GOT3 (cell line): ENCODE measurements at places on chromosomes 5 and 9.

DNA sequence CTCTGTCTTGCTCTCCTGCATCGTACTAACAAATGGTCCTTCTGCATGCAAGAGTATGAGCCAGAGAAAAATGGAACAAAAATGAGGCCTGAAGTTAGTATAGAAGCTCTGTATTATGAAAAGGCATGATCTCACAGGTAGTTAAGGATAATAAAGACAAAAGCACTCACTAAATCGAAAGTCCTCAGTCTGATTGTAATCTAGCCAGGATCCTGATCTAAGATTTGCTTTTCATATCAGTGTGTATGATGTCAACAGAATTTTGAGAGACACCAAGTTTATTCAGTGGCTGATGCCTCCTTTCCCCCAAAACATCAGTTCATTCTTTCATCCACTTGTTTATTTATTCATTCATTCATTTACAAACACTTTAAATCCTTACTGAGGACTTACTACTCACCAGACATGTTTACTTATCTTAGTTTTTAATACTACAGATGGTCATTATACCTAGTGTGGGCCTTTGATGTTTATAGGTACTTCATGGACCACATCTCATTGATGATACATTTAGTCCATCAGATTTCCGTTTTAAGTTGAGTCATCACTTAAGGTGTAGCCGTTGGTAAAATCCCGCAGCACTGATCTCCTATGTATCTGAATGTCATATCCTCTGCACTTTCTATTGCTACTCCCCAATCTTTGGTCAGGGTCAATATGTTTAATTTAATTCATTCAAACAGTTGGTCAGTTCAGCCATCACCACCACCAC, 105.2 kb upstream of the DHFR start:
- DNase-seq: no peak

- DNase-seq: no peak
Observed at GRCh38 chr9:130872912-130873503, 23.6 kb downstream of the QRFP start.

DNA sequence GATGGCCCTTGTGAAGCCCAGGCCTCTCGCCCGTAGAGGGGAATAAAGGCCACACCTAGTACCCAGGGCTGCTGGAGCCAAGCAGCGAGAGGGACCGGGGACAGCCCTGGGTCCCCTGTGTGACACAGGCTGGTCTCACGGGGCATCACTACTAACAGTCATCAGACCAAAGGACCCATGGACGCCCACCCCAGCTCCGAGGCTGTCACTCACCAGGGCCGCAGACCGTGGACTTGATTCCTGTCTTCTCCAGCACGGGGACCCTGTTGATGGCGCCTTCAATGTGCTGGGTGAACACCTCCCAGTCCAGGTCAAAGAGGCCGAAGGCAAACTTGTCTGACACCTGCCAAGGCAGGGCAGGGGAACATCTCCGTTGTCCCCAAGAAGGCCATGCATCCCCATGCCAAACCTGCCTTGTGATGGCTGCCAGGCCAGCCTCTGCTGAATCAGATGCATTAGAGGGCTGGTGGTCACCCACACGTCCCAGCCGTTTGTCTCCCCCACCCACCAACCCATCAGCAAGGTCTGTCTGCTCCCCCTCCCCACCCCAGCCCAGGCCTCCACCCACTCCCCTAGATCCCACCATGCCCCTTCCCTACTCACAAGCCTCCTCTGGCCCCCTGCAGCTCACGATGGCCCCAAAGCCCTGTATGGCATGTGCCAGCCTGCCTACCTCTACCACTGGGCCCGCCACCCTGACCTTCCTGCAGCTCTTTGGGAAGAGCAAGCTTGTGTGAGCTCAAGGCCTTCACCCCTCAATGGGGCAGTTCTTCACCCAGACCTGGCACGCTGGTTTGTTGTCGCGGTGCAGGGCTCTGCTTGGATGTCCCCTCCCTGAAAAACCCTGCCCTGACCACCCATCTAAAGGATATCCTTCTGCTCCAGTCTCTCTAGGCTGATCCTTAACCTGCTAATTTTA, 20.8 kb downstream of the SARDH start:
- no peak for DNase-seq

- DNase-seq: no peak
Observed at GRCh38 chr9:5231212-5231611, at the start of gene INSL4. INSL4 (plus strand) TSS chr9:5231419; CDS start chr9:5231524, 105 bp downstream.

DNA sequence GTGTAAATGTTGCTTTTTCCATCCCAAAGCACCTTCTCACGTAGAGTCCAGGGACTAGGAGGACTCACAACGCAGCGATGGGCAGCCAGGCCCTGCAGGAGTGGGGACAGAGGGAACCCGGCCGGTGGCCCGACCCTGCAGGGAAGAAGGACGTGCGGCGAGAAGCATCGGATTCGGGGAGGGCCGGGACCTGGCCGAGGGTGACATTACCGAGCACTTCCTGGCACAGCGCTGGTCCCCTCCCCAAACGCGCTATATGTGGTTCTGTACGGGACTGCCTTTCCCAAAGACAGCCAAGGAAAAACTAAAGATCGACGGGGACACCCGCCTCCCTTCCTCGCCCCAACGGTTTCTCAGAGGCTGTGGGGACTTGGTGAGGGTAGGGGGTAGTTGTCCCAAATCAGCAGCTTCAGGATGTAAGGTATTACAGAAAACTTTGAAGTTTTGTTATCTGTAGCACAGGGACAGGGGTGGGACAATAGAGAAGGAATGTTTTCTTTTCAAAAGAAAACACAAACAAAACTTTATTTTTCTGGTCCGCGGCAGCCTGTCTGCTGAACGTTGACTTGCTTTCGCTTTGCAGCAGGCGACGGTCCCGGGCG, 887 bp upstream of the MAP3K1 start:
- no peak for DNase-seq

- no peak for DNase-seq
Observed at GRCh38 chr9:121889990-121890563, 203.0 kb downstream of the TTLL11 start.

GRCh38 chr9:79945495-79945894, 373.7 kb downstream of the TLE4 start:
- DNase-seq: no peak

- no peak for DNase-seq
Observed at GRCh38 chr5:8839361-8840055, 706.4 kb downstream of the SEMA5A start.

- DNase-seq: no peak
Observed at GRCh38 chr5:126449751-126450271, 26.6 kb downstream of the GRAMD2B start.

- no peak for DNase-seq
Observed at GRCh38 chr5:101877451-101877850, 418.6 kb downstream of the SLCO4C1 start.

- no peak for DNase-seq
Observed at GRCh38 chr9:33024126-33024965, 727 bp upstream of the DNAJA1 start.

DNA sequence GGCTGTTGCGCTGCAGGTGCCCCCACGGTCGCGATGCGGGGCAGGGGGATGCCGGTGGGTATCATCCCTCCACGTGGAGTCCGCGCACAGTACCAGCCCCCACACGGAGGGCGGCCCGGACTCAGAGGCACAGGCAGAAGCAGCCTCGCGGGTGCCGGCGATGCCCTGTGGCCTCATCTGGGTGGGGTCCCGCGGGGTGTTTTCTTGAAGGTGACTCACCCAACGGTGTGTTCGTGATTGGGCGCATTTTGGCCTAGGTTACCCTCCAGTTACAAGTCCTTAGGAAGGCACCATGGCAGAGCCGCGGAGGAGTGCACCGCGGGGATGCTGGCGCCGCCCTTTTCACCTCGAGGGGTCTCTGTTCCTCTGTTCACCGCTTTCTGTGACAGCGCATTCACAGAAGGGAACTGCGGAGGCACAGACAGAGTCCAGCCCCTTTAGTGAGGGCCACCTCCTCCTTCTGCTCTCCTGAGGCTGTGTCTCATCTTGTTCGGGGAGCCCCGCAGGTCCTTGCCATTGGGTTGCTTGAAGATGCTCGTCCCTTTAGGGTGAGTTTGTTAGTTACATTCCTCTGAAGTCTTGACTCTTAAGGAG, 21.6 kb upstream of the EXOC3 start:
- no peak for DNase-seq

- DNase-seq: no peak
Observed at GRCh38 chr5:147481874-147482705, 27.8 kb downstream of the DPYSL3 start.

- DNase-seq: no peak
Observed at GRCh38 chr9:92668746-92669526, 995 bp downstream of the IPPK start.

DNA sequence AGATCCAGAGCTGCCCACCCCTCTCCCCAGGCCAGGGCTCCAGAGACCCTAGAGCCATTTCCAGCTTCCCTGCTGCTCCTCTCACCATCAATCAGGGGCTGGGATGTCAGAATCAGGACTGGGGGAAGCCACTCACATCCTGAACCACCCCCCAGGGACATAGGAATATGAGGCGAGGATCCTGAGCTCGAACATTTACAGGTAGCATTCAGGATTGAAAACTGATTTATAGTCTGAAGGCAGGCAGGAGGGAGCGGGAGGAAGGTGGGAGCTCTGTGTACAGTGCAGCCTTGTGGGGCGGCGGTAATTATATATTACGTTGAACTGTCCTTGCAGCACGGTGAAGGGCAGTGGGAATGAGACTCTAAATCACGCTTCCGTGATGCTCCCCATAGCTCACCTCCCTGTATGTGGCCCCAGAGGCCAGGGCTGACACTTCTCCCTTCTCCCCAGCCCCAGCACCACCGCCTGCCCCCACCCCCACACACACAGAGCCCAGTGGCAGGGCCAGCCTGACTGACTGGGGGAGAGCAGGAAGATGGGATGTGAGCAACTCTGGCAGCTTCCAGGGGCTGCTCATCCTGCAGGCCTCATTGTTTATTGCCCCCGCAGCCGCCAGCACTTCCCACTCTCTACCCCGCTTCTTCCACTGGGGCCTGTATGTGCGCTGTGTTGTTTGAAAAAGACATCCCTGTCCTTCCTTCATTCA, 76.0 kb upstream of the HSPA9 start:
- DNase-seq: no peak

- no peak for DNase-seq
Observed at GRCh38 chr5:39369123-39369815, 5.0 kb upstream of the C9 start.

- DNase-seq: no peak
Observed at GRCh38 chr9:98147582-98147981, 28.6 kb upstream of the TRIM14 start.

GRCh38 chr9:116316246-116316645, 162.7 kb downstream of the PAPPA start:
- no peak for DNase-seq

DNA sequence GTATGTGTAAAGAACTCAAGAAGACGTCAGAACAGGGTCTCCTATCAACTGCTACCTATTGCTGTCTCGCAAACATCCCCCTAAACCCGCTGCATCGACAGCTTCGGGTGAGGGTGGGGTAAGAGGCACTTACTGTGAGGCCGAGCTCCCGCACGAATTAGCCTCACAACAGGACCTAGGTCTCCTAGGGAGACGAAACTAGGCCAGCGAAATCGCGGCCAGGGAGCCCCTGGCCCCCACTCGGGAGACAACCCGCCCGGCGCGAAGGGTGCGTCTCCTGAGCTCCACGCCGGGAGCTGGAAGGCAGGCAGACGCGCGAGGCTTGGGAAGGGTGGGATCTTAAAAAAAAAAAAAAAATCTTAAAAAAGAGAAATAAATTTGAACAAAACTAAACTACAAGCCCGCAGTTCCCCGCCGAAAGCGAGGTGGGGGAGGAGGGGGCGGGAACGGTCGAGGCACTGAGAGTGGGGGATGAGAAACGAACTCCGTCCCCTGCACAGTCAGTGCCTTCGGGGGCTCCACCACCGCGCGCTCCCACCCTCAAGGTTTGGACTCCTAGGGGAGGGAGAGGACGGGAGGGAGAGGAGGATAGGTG, 33.0 kb upstream of the NFIB start:
- no peak for DNase-seq

GRCh38 chr5:137604348-137605095, 105.4 kb upstream of the SPOCK1 start:
- no peak for DNase-seq

DNA sequence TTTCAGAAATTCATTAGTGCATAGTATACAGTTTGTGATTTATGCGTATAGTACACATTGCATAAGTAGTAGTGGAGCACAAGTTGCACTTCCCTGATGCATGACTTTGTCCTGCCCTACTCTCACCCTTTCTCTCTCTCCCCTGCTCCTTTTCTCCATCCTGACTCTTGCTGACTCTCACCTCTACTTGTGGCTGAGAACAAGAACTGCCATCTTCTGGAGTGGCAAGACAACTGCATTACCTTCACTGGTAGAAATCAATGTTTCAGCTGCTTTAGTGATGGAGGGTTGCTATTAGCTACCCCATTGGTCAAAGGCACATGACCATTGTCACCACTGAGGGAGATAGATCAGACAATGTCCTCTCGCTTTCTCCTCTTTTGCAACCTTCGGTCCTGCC, 26.9 kb downstream of the SPEF2 start:
- DNase-seq: no peak

DNA sequence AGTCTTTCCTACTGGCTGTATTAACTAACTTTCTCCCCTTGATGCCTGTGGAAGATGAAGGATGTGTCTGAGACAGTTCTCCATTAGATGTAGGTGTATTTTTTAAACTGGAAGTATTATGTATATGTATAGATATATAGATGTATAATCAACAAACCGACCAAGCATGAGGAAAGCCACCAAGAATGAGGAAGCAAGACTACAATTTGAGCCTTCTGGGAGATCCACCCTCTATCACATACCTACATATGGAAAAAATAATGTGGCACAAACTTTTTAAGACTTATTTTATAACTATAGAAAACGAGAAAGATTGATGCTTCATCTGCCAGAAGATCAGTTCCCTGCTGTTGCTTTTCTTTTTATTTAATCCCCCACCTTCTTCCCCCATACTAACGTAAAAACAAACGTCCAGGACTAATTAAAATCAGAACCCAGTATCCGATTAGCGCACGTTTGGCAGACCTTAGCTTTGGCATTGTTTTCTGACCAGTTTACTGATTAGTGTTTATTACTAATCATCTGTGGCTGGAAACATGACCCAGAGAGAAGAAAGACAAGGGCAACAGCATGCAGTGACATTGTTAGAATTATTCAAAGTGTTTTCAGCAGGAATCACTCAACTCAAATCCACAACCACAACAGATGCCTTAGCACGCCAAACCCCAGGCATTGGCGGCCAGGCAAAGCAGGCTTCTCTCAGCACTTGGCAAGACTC, 490.2 kb downstream of the EBF1 start:
- DNase-seq: no peak

- no peak for DNase-seq
Observed at GRCh38 chr9:4630836-4631235, 31.3 kb upstream of the PLPP6 start.

GRCh38 chr9:75083188-75083970, 4.6 kb downstream of the NMRK1 start:
- DNase-seq: no peak

GRCh38 chr5:17174965-17175364, 42.5 kb upstream of the BASP1 start:
- DNase-seq: no peak

DNA sequence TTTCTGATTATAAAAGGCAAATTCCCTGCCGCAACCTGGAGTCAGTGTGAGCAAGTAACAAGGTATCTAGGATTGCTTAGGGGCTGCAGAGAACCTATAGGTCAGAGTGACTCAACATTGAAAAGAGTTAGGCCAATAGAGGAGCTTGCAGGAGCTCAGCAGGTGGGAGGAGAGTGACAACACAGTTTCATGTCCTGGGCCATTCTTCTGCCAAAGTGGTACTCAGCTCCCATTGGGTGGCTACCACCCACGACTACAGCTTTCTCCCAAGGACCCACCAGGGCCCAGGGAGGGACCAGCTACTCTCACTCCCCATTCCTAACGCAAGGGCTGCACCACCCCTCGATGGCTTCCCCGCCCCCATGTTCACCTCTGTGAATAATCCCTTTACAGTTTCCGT, 86.7 kb upstream of the SPATA31C2 start:
- no peak for DNase-seq

GRCh38 chr9:33374634-33375237, 27.6 kb downstream of the AQP7 start:
- DNase-seq: no peak
